Memory B cell (primary cell): ENCODE measurements at places on chromosomes 3 and 15.

DNA sequence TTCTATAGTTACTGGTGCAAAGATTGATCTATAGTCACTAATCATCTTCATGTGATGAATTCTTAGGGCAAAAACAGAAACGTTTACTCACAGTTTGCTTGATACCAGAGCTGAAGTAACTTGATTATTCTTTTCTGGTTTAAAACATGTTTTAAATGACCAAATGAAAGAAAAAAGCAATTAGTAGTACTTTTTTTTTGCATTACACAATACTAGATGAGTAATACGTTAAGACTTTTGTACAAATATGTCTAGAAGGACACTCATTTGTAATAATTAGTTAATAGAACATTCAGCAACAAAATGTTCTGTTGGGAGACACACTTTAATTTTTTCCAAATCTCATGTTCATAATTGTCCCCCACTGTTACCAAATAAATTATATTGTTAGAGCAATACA is 523.2 kb downstream of the SOX2 start:
- no peak overlapping the region for H3K27ac ChIP-seq
- H3K27me3 ChIP-seq, result no peaks in the 10 kb centered on the region
- DNase-seq, result no peak

GRCh38 chr3:106827515-106828213 is 549.6 kb upstream of the CCDC54 start:
- H3K4me1 ChIP-seq, result no peaks in the 10 kb centered on the region
- H3K4me3 ChIP-seq, result no peak overlapping the region
- no peak overlapping the region for H3K27ac ChIP-seq
- H3K36me3 ChIP-seq, result no peaks in the 10 kb centered on the region
- no peak for DNase-seq

GRCh38 chr15:52844823-52845222 is 54.7 kb upstream of the ONECUT1 start:
- H3K4me3 ChIP-seq, result no peak overlapping the region
- H3K4me1 ChIP-seq, result no peaks in the 10 kb centered on the region
- DNase-seq, result no peak
- H3K27ac ChIP-seq, result no peak overlapping the region

DNA sequence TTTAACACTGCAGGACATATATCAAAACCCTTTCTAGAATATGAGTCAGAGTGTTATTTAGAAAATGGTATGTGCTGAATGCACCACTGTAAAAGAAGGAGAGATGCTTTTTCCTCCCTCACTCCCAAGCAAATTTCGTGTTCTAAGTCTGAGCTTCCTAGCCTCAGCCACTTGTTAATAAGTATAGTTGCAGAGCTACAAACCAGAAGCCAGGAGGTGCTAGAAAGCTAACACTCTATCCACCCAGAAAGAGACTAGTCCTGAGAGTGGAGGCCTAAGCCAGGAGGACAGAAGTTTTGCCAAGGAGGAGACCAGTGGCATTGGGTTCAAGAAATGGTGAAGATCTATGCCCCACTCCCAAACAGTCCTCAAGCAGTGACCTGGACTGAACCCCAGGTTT is 40.5 kb upstream of the GYG1 start:
- H3K36me3 ChIP-seq, result no peaks in the 10 kb centered on the region
- H3K4me1 ChIP-seq, result peaks cover 2% of the 10 kb centered on the region
- DNase-seq, result no peak
- H3K27me3 ChIP-seq, result peaks cover under 1% of the 10 kb centered on the region

- H3K36me3 ChIP-seq, result no peaks in the 10 kb centered on the region
- no peaks in the 10 kb centered on the region for H3K4me1 ChIP-seq
- DNase-seq, result no peak
- H3K27ac ChIP-seq, result no peak overlapping the region
Observed at GRCh38 chr3:21785765-21786437, 34.9 kb upstream of the ZNF385D start.
